BE2C (cell line): ENCODE measurements at places on chromosomes 5 and 9.

DNA sequence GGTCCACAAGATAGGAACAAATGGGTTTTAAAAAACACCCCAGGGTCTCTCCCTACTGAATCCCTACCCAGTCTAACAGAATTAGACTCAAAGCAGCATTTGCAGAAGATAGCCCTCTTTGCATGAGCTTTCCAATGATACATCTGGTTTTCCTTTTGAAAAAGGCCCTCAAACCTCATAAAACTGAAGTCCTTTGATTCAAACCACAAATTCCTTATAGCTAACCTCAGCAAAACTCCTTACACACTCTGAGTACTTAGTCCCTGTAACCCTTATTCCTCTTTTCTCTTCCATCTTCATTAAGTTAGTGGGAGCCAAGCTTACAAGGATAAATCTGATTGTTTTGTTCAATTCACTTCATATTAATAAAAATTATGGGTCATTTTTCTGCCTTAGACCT is 90.5 kb upstream of the TNC start:
- no peak for DNase-seq

GRCh38 chr9:107102011-107102410 is 181.1 kb upstream of the RAD23B start:
- no peak for DNase-seq

DNA sequence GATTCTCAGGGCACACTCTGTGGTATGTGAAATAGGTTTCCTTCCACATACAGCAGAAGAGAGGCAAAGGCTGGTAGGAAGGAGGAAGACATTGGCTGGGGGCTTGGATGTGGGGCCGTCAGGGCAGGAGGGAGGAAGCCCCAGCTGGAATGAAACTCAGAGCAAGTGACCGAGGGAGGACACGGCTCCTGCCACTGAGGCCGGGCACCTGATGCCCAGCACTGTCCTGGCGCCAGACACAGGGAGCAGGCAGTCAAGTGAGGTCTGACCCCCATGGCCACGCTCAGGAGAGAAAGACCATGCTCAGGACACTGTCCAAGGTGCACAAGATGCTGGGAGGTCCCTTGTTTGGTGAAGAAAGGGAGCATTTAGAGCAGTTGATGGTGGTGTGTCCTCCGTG is 245.5 kb downstream of the CACNA1B start:
- DNase-seq: no peak

- DNase-seq: no peak
Observed at GRCh38 chr9:82010711-82011110, 22.1 kb downstream of the SPATA31D1 start.

- no peak for DNase-seq
Observed at GRCh38 chr9:21455320-21455719, 15.1 kb downstream of the IFNA1 start.

GRCh38 chr9:132283863-132284262 is 70.9 kb downstream of the SETX start:
- no peak for DNase-seq

GRCh38 chr5:63854076-63854475 is 108.2 kb downstream of the HTR1A start:
- no peak for DNase-seq

DNA sequence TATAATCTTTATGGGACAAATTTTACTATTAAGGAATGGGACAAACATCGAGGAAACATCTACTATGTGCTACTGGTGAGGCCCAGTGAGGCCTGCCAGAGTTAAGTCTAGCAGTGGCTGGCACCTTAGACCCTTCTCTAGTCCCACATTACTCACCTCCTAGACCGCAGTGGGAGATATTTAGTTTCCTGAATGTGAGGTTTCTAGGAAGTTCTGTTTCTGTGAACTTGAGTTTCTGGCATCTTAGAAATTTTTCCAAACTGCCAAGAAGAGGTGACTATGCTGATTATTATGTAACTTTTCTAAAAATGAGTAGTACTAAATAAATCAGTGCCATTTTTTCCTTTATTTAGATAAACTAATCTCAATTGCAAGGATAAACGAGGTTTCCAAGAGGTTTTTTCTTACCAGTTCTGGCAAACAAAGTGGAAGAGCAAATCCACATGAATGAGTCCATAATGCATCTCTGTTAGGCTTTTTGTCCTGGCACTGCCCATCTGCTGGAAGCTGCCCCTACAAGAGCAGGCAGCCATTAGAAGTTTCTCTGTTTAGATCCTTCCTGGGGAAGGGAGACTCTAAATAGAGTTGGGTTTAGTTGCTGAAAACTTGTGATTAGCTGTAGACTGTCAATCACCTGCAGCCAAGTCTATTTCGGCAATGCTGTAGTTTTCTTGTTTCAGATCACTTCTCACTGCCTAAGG is 348.7 kb downstream of the MAN2A1 start:
- DNase-seq: no peak

DNA sequence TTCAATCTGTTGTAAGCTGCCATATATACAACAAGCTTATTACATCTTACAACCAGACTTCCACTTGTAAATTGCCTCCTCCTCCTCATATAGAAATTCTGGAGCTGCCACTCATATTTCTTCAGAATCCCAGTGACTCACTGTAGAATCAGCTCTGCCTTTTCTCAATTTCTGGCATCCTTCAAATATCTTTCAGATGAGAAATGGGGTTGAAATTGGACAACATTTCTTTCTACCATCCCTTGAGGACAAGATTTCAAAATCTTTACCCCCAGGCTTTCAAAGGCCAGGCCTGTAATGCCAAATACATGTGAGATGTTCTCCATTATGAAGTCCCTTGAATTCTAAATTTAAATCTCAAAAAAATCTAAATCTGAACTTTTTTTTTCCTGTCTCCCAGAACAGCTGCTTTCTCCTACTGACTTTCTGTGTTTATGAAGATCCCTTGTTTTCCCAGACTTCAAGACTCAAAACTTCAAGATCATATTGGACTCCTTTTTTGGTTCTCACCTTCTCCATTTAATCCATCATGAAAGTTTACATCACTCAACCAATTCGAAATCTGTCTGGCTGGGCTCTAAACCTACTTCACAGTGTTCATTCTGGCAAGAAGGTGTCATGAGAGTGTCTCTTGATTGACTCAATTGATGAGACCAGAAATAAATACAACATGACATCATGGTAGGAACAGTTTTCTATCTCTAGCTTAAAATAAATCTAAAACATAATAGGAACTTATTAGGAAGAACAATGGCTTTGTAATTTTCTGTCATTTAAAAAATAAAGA is 109.8 kb downstream of the HMHB1 start:
- no peak for DNase-seq

- DNase-seq: no peak
Observed at GRCh38 chr9:97847474-97848214, 5.4 kb upstream of the FOXE1 start.

GRCh38 chr9:107155244-107155817 is 127.7 kb upstream of the RAD23B start:
- no peak for DNase-seq

DNA sequence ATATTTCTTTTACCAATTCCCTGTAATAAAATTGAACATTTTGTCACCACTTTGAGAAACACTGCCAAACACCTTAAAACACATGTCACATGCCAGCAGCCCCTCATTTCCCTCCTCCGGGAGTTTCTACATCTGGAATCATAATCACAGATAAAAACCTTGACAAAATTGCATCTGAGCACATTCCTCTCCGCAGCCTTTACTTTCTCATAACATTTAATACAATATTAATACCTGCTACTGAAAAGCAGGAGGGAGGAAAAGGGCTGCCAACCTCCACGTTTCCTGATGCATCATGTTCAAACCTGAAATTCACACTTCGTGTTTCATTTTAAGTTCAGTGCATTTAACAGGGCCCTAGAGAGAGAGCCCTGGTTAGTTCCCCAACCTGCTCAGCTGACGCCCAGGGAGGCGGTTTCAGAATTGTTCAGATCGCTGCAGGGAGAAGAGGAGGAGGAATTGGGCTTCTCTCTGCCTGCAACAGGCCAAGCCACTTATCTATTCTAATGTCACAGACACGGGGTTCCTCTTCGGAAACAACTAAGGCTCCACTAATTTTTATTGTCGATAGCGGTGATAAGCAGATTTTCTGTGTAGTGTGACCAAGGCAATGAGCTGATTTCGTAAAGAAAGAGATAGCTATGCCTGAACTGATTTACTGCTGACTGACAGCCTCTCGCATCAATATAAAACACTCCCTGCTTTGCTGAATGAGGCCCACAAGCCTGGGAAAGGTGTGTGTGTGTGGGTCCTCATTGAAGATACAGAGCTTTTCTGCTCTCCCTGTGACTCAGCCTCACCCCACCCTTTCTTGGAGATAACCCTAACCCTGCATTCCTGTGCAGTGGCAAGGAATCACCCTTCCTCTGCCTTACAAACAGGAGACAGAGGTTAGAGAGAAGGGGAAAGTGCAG is 4.9 kb upstream of the LHX2 start:
- no peak for DNase-seq

DNA sequence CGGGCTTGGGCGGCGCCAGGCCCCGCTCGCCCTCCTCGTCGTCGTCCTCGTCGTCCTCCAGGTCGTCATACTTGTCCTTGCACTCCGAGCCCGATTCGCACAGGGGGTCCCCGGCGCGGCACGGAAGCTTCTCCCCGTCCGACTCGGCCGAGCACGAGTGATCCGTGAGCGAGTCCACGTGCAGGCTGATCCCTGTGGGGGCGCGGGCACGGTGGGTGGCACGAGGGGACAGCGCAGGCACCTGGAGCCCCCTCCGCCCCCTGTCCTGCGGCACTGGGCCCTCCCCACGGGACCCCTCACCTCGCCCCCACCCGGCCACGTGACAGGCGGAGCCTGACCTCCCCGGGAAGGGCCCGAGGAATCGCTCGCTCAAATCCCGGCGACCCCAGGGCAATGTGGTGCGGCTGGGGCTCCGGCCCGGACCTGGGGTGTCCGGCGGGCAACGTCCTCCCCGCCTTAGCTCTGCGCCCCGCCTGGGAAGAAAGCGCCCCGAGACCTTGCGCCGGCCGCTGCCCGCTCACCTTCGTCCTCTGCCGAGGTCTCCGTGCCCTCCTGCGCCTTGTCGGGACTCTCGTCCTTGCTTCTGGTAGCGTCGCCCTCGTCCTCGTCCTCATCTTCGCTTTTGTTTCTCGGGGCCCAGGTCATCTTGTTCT is 2.5 kb downstream of the IRX2 start:
- DNase-seq: no peak

DNA sequence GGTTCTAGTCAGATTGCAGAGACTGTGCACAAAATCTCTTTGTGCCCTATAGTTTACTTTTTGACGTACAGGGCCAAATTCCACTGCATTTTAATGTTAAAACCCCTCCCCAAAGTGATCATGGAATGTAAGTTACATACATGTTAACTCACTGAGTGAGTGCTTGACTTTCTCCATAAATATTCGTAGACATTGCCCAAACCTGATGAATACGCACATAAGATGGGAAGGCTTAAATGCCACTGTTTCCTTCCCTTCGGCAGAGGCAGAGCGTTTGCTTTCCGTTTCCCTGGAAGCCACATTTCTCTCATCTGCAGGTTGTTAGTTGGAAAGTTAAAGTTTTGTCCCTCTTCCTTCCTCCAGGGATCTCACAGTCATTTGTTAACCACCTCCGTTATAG is 286.2 kb downstream of the MCTP1 start:
- no peak for DNase-seq

DNA sequence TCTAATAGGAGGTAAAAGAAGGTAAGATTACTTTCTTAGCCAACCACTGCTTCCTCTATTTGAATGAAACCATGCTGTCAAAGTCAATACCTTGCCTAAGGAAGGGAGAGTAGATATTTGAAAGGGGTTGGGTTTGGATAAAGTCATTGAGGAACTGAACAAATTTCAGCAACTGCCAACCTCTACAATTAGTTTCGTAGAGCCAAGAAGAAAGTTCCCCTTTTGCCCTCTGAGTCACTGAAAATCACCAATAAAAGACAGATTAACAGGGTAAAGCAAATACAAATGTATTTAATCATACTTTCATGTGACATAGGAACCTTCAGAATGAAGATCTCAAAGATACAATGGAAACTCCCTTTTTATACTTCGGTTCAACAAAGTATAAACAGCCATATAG is 615.7 kb downstream of the GABRG2 start:
- no peak for DNase-seq

GRCh38 chr5:133321833-133322420 is 270.1 kb downstream of the HSPA4 start:
- DNase-seq: no peak

GRCh38 chr5:101687349-101687985 is 608.6 kb downstream of the SLCO4C1 start:
- no peak for DNase-seq

- no peak for DNase-seq
Observed at GRCh38 chr5:1728846-1729245, 70.8 kb downstream of the MRPL36 start.

DNA sequence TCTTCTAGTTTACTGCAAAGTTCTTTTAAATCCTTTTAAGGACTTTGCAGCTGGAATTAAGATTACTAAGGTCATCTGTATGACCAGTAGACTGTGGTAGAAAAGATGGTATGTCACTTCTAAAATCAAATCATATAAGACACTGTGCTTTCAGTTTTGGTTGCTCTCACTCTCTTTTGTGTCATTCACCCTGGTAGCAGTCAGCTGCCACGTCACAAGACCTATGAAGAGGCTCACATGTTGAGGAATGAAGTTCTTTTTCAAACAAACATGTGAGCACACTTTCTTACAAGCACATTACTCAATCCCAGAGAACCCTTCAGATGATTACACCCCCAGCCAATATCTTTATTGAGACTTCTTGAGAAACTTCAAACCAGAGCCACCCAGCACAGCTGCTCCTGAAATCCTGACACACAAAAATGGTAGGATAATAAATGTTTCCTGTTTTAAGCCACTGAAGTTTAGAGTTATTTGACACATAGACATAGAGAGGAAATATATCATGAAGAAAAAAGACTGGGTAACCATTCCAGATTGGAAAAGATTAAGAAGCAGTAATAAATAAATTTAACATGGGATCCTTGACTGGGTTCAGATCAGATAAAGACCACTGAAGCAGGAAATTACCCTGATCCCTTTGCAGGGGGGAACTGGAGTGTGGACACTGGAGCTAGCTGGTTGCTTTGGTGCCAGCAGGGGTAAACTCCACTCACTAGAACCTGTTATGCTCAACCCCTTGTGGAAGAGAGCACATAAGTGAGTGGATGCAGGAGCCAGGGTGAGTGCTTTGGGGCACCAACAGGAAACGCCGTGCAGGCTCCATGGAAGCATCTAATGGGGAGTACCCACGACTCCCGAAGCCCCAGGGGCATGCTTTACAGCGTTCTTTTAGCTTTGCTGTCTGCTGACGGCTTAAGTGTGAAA is 64.1 kb downstream of the SLCO4C1 start:
- no peak for DNase-seq

- DNase-seq: no peak
Observed at GRCh38 chr9:10268531-10269485, 344.0 kb downstream of the PTPRD start.

DNA sequence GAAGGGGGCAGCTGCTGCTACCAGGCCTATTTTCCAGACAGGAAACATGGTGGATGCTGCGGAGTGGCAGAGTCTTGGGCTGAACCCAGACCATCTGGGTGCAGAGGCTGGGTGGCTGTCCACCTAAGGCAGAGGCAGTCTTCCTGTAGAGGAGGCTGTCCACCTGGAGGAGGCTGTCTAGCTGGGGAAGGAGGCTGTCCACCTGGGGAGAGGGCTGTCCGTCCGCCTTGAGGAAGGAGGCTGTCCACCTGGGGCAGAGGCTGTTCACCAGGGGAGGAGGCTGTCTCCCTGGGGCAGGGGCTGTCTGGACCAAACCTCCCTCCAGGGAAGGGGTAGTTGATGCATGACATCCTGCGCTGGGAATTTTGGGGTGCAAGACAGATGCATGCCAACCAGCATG is 39.2 kb upstream of the BARHL1 start:
- no peak for DNase-seq

- DNase-seq: no peak
Observed at GRCh38 chr5:60232036-60232795, 338.7 kb upstream of the PDE4D start.
